Left ventricle myocardium inferior (tissue), 1 donor: ENCODE measurements at places on chromosomes 16 and 17.

- DNase-seq, result no peak
- H3K27me3 ChIP-seq, result no peaks in the 10 kb centered on the region
- H3K4me3 ChIP-seq, result no peak overlapping the region
- H3K4me1 ChIP-seq, result peaks cover 53% of the 10 kb centered on the region
- peak overlapping the region; percentile 79 for H3K27ac ChIP-seq
Observed at GRCh38 chr17:42513686-42514085, 22.4 kb upstream of the NAGLU start.

GRCh38 chr17:34761646-34762045 lies 182.3 kb downstream of the TMEM132E start:
- no peaks in the 10 kb centered on the region for H3K36me3 ChIP-seq
- DNase-seq, result no peak
- H3K27ac ChIP-seq, result no peak overlapping the region
- peaks cover 4% of the 10 kb centered on the region for H3K4me1 ChIP-seq
- peaks cover 46% of the 10 kb centered on the region for H3K27me3 ChIP-seq

DNA sequence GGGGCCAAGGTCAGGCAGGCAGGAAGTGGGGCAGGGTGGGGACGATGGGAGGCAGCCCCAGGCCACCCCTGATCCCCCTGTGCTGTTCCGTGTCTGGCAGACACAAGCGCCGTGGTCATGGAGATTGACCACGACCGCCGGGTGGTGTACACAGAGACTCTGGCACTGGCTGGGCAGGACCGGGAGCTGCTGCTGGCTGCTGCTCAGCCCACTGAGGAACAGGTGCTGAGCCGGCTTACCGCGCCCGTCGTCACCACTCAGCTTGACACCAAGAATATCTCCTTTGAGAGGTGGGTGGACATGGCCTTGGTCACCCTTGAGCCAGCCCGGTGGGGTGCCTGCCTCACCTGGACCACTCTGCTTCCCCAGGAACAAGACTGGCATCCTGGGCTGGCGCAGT lies 13.7 kb downstream of the CORO6 start:
- H3K27ac ChIP-seq, result no peak overlapping the region
- DNase-seq, result no peak
- H3K4me3 ChIP-seq, result no peak overlapping the region
- peaks cover 14% of the 10 kb centered on the region for H3K4me1 ChIP-seq

GRCh38 chr17:72145962-72146361 lies 25.1 kb downstream of the SOX9 start:
- no peak overlapping the region for H3K27ac ChIP-seq
- no peaks in the 10 kb centered on the region for H3K36me3 ChIP-seq
- H3K4me1 ChIP-seq, result peaks cover 4% of the 10 kb centered on the region
- H3K27me3 ChIP-seq, result no peaks in the 10 kb centered on the region

DNA sequence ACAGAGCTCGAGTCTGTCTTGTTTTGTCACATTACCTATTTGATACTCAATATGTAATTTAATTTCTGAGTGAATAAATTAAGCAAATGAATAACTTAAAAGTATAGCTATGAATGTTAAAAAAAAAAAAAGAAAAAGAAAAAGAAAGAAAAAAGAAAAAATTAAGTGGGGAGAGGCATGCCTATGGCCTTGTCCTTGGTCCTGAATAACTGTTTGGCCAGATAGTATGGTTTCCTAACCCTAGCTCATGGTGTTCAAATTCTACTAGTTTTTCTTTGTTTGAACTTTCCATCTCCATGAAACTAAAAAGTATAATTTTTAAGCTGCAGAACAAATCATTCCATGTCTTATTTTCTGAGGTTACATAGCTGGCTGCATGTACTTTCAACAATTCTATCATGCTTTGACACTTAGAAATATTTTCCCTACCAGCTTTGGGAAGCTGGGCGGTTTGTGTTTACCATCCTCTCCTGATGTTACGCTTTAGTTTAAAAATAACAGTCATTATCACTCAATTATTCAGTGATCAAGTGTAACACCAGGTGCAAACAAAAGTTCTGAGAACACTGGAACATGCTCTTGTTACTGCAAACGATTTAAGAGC lies 31.8 kb downstream of the TOX3 start:
- H3K27me3 ChIP-seq, result no peaks in the 10 kb centered on the region
- no peaks in the 10 kb centered on the region for H3K4me1 ChIP-seq
- H3K27ac ChIP-seq, result no peak overlapping the region

DNA sequence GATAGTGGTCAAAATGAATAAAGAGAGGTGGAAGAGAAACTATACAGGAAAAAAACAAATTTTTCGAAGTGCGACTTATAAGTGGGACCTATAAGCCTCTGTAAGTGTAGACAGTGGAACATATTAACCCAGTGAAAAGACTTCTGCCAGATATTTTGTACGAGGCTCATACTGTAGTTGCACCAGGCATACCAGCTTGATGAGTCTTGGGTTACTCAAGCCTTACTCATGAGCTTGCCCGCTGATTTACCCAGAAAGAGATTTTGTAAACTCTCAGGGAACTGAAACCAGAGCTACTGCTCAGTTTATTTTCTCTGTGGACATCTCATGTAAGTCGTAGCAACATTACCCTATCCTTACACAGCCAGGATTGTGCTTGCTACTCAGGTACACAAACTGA lies 708.0 kb upstream of the SOX9 start:
- H3K4me1 ChIP-seq, result no peaks in the 10 kb centered on the region
- H3K27me3 ChIP-seq, result no peaks in the 10 kb centered on the region
- no peak overlapping the region for H3K27ac ChIP-seq
- H3K4me3 ChIP-seq, result no peak overlapping the region

GRCh38 chr16:85471469-85472431 lies 141.4 kb upstream of the GSE1 start:
- H3K27me3 ChIP-seq, result no peaks in the 10 kb centered on the region
- no peaks in the 10 kb centered on the region for H3K36me3 ChIP-seq
- no peak overlapping the region for H3K4me3 ChIP-seq

- no peaks in the 10 kb centered on the region for H3K36me3 ChIP-seq
- no peak for DNase-seq
- H3K4me3 ChIP-seq, result no peak overlapping the region
- no peaks in the 10 kb centered on the region for H3K4me1 ChIP-seq
- H3K27me3 ChIP-seq, result no peaks in the 10 kb centered on the region
Observed at GRCh38 chr16:74107795-74108610, 188.6 kb upstream of the PSMD7 start.

DNA sequence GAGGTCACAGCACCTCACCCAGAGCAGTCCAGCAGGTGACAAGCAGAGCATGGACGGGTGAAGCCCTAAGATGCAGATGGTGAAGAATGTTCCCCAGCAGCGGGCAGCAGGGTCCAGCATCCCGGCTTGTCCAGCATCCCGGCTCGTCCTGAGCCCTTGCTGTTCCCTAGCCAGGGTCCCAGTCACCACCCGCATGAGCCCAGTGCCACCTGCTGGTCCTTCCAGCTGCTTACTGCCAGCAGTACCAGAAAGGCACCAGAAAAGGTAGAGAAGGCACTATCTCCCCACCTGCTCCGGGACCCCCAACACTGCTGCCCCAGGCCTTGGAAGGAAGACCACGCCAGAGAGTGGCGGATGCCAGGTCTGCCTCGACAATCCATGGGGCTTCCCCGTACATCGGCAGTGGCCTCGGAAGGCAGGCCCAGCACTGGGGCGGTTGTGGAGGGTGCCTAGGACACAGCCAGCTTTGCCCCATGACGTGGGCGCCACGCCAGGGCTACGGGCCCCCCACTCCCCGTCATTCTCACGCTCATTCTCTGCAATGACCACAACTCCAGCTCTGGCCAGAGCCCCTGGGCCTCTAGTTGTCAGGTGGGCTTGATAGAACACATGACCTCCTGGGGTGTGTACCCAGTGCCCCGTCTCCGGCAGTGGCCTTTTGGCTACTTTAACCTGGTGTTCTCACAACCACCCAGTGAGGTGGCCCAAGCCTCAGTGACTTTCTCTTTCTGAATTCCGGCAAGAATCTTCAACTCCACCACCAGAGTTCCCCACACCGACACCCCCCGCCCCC lies 1.4 kb downstream of the CENPX start:
- no peaks in the 10 kb centered on the region for H3K27me3 ChIP-seq
- no peak overlapping the region for H3K27ac ChIP-seq
- peak; percentile 72 for DNase-seq

- no peak overlapping the region for H3K4me3 ChIP-seq
- no peaks in the 10 kb centered on the region for H3K36me3 ChIP-seq
- no peaks in the 10 kb centered on the region for H3K4me1 ChIP-seq
- H3K27me3 ChIP-seq, result no peaks in the 10 kb centered on the region
Observed at GRCh38 chr16:10780628-10781027, 37.0 kb downstream of the NUBP1 start.

DNA sequence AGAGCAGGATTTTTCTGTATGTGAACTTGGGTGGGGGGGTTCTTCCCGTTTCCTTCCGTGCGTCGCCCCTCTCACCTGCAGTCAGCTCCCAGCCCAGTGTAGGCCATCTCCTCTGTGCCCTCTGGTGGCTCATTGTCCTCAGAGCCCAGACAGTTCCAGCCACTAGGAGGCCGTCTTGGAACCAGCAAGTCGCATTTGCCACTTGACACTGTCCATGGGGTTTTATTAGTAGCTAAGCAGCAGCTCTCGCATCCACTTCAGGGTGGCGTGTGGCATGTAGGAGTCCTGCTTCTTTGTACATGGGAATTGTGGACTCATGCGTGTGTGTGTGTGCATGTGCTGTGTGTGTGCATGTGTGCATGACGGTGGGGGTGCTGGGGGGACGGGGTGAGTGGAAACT lies 74.0 kb downstream of the SEC14L1 start:
- no peaks in the 10 kb centered on the region for H3K27me3 ChIP-seq
- peaks cover 90% of the 10 kb centered on the region for H3K36me3 ChIP-seq
- peaks cover 72% of the 10 kb centered on the region for H3K4me1 ChIP-seq
- no peak overlapping the region for H3K4me3 ChIP-seq

- no peak overlapping the region for H3K4me3 ChIP-seq
- DNase-seq, result no peak
- H3K4me1 ChIP-seq, result no peaks in the 10 kb centered on the region
- peaks cover 64% of the 10 kb centered on the region for H3K27me3 ChIP-seq
- no peaks in the 10 kb centered on the region for H3K36me3 ChIP-seq
Observed at GRCh38 chr17:34389126-34389750, 26.2 kb upstream of the CCL1 start.

- no peaks in the 10 kb centered on the region for H3K27me3 ChIP-seq
- H3K27ac ChIP-seq, result no peak overlapping the region
- peaks cover 62% of the 10 kb centered on the region for H3K36me3 ChIP-seq
- H3K4me3 ChIP-seq, result no peak overlapping the region
- peaks cover 40% of the 10 kb centered on the region for H3K4me1 ChIP-seq
Observed at GRCh38 chr17:50393700-50394099, 3.6 kb downstream of the LRRC59 start.

DNA sequence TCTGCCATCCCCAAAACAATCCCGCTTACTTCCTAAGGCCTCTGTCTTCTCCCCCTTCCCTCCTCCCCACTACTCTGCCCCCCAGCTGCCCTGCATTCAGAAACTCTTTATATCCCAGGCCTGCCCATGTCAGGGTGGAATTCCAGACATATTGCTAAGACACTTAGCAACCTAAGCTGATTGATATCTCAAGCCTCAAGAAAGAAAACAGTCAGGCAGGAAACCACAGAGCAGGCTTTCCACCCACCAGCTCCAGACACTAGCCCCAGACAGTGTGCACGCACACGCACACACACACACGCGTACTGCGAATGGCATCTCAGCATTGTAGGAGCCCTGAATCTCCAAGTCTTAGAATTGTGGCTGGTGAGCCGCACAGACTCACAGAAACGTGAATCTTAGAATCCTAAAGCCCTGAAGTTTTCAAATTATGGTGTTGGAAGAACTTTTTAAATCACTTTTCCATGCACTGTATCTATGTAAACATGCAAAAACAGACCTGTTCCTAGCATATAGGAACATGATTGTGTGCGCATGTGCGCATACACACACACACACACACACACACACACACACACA lies 8.8 kb upstream of the LPCAT2 start:
- DNase-seq, result no peak
- H3K27ac ChIP-seq, result peak overlapping the region; percentile 33
- no peaks in the 10 kb centered on the region for H3K27me3 ChIP-seq
- H3K4me3 ChIP-seq, result no peak overlapping the region
- peaks cover 67% of the 10 kb centered on the region for H3K4me1 ChIP-seq
- no peaks in the 10 kb centered on the region for H3K36me3 ChIP-seq

GRCh38 chr17:51618476-51618875 lies 358.1 kb downstream of the UTP18 start:
- H3K27me3 ChIP-seq, result peaks cover 30% of the 10 kb centered on the region
- H3K4me1 ChIP-seq, result no peaks in the 10 kb centered on the region
- no peaks in the 10 kb centered on the region for H3K36me3 ChIP-seq
- no peak overlapping the region for H3K4me3 ChIP-seq
- H3K27ac ChIP-seq, result no peak overlapping the region

GRCh38 chr17:28196636-28197035 lies 122.4 kb upstream of the TMEM97 start:
- no peak overlapping the region for H3K27ac ChIP-seq
- DNase-seq, result no peak
- H3K36me3 ChIP-seq, result peaks cover 58% of the 10 kb centered on the region
- H3K4me3 ChIP-seq, result no peak overlapping the region

DNA sequence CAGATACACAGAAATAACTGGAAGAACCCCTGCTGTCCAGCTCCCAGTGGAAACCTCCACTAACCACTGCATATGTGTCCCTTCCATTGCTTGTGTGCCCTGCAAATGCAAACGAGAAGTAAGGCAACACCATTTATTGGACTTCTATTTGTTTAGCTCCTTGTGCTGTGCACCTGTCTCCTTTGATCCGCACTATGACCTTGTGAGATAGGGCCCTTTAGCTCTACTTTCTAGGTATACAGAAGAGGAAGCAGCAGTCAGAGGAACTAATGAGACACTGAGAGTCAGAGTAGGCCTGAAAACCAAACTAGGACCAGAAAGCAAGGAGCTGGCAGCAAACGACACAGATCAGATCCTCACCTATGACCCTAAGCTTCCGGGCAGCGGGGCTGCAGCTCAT lies 22.4 kb downstream of the SOX9 start:
- peaks cover under 1% of the 10 kb centered on the region for H3K4me1 ChIP-seq
- no peak overlapping the region for H3K27ac ChIP-seq
- no peaks in the 10 kb centered on the region for H3K27me3 ChIP-seq
- H3K36me3 ChIP-seq, result no peaks in the 10 kb centered on the region
- H3K4me3 ChIP-seq, result no peak overlapping the region
- no peak for DNase-seq
